ENCODE measurements at places on chromosomes 11 and 22.

GRCh38 chr22:18144105-18144504 is 5.9 kb upstream of the USP18 start:
- no peak for DNase-seq

DNA sequence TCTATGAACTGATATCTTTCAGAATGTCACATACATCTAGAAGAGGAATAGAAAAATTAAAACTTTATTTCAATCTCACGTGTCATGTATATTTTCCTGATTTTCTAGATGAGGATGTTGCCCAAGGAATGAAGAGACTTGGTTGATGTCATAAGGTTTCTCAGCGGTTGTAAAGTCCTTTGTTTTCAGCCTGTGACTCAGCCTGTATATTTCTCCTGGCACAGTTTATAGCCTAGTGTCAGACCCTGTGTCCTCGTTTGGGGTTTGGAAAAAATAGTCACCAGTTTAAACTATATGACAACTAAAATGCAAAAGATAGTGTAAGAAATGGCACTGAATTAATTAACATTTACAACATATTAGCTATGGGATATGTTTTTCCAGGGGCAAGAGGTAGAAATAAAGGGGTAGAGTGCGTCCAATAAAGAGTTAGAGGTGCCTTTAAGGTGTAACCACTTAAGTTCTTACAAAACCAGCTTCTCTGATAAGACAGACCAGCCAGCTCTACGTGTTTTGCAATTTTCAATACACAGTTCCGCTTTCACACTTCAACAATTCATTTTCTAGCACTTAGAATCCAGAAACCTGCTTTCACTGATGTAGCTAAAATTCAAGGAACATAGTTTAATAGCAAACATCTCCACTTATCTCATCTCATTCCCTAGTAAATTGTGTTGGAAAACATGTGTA is 1432.6 kb upstream of the TENM4 start:
- DNase-seq, result peak; percentile 90

GRCh38 chr11:26150031-26150430 is 181.9 kb upstream of the ANO3 start:
- no peak for DNase-seq

GRCh38 chr11:89184021-89184420 is 6.3 kb downstream of the TYR start:
- no peak for DNase-seq

DNA sequence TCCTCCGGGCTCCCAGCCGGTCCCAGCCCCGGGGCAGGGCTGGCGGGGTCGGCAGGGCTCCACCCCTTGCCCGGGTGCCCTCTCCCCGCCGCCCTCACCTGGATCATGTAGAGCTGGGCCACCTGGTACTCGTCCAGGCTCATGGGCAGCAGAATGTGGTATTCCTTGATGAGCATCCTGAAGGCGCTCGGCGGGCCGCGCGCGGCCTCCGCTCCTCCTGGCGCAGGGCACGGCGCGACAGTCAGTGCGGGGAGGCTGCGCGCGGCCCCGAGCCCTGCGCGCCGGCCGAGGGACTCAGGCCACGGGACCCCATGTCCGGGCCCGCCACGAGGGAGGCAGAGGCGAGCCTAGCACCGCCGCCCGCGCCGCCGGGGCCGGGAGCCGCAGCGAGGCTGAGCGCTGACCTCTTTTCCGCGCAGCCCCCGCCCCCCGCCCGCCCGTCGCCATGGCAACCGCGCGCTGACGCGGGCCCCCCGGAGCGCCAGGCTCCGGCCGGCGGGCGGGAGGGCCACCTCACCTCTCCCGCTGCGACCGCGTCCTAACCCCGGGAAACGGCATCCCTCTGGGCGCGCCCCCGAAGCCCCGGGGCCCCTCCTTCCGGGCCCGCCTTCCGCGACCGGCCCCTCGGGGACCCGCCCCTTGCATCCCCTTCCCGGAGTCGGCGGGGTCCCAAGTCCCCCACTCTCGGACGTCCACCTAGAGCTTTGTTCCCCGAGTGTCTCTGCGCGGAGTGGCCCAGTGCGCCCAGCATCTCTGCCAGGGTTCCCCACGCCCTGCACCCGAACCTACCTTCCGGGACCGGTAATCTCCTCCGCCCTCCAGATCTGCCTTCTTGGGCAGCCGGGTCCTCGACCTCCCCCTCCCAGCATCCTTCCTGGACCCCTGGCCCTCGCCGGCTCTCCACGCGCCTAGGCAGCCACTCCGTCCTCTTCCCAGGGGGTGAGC is 886 bp downstream of the PITPNM1 start:
- DNase-seq, result no peak

GRCh38 chr11:12212174-12212820 is 101.9 kb downstream of the MICAL2 start:
- DNase-seq, result no peak

DNA sequence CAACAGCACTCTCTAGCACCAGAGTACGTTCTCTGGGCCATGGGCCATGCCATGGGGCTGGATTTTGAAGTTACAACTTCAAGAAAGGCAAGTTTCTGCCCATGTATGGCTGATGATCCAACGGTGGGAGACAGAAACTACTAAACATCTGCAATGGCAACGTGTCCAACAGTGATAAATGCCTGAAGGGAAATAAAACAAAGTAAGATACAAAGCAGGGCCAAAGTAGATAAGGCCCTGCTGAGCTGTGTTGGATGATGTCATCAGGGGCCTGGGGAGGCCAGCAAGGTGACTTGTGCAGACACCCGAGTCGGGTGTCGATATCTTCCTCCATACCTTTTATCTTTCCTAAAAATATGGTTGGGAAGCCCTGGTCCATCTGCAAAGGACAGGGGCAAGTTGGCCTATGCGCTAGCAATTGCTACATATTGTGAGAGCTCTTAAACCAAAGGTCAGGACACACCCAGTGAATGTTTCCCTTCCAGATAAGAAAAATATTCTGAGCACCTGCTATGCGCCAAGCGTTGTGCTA is 487.2 kb downstream of the MN1 start:
- peak; percentile 79 for DNase-seq

DNA sequence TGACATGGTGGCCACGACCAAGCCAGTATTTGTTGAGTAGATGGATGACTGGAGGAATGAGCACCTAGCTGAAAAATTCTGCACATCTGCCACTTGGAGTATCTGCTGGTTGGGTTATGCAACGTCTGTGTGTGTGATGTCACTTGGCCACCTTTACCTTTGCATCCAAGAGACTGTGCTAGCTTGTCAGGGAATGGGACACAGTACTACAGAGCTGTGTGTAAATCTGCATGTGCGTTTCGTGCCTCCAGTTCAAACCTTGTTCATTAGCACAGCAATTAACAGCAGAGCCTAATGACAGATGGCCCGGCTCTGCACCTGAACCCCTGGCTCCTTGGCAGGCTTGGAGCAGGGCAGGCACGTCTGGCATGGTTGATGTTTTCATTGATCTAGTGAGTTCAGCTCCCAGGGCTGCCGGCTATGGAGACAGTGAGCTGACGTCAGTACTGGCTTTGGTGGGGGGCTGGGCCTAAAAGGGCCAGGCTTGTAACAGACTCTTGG is 188.4 kb upstream of the NAV2 start:
- DNase-seq, result no peak

DNA sequence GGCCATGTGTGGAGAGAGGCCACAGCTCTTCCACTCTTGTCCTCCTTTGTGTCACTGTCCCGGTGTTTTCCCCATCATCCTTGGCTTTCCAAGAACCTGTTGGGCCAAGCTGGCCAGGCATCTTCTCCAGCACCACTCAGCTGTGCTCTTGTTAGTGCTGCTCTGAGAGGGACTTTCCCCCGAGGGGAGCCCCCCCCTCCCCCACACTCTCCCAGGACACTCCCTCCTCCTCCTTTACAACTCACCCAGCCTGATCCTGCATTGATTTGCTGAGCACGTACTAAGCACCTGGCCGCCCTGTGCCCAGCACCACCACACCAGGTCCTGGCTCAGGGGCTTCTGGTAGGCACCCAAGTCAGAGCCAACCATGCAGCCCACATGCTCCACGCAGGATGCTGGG is 13.2 kb downstream of the TP53AIP1 start:
- DNase-seq, result no peak

DNA sequence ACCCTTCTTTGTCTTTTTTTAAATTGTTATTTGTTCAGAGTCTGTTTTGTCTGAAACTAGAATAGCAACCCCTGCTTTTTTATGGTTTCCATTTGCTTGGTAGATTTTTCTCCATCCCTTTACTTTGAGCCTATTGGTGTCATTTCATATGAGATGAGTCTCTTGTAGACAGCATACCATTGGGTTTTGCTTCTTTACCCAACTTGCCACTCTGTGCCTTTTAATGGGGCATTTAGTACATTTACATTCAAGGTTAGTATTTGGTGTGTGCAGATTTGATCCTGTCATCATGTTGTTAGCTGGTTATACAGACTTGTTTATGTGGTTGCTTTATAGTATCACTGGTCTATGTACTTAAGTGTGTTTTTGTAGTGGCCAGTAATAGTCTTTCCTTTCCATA is 28.0 kb downstream of the CCDC15 start:
- no peak for DNase-seq

GRCh38 chr11:14539982-14540421 is 19.8 kb upstream of the PSMA1 start:
- no peak for DNase-seq

- DNase-seq, result no peak
Observed at GRCh38 chr22:29343313-29343805, 27.9 kb upstream of the RASL10A start.

DNA sequence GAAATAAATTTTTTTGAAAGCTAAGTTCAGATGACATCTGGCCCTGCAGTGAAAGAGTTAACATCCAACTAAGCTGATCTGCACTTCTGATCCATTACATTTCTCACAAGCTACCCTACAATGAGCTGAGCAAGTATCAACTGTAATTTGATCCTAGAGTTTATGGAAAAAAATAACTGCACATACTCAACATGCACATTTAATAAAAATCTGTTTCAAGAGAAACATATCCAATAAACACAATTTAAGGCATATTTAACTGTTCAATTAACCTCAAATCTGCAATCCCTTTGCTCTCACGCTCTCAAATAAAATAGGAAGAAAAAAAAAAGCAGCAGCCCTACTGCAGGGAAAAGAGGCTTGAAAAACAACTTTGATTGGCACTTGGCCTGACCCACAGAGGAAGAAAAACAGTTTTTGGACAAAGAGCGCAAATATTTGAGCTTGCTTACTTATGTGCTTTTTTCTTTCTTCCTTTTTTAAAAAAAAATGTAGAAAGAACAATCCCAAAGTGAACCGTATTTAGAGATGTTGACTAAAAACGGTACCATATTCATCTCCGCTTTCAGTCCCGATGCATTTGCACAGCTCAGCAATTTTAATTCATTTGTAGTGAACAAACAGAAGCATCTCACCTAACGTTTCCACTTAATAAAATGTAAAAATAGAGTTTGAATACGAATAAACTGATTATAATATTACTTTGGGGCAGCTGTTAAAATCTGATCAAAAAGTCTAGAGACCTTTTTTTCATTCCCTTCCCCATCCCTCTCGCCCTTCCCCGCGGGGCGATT is 1.6 kb downstream of the SESN3 start:
- peak; percentile 46 for DNase-seq

- no peak for DNase-seq
Observed at GRCh38 chr11:79167510-79168188, 273.2 kb downstream of the TENM4 start.

DNA sequence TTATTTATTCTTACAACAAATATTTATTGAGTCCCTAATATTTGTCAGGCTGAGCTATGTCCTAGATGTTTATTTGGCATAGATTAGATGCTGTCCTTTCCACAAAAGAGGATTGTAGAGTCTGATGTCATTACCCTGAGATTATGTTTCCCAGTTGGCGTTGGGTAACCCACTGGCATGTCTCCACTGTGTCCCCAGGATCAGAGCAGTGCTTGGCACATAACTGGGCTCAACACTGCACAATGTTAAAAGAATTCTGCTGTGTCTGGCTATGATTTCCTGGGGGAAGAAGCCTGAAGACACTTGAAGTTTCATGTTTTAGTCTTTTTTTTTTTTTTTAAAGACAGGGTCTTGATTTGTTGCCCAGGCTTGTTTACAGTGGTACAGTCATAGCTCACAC is 4.0 kb downstream of the RCN1 start:
- no peak for DNase-seq

GRCh38 chr11:97722065-97722464 is 1298.7 kb upstream of the CNTN5 start:
- DNase-seq, result no peak

Data from OCI-M1 (cell line).